Activated CD4-positive, alpha-beta T cell treated with anti-CD3 and anti-CD28 coated beads, Interleukin-2, amount 10 ng/mL, durations not matched to agents 24 days and 14 days (primary cell): ENCODE measurements at places on chromosomes 13 and 19. TPM values are rescaled to one million over a fixed set of nuclear protein-coding genes. Genes with fewer than 3 reads are reported as not detected.

SYT3 gene
- not detected in 2 replicates for total RNA-seq

GTPBP3 gene
- total RNA-seq, result 69.9 and 70.3 TPM in 2 replicates

ATP4B gene
- total RNA-seq, result not detected in 2 replicates

PALM gene
- total RNA-seq, result 0.24 TPM in 1 of 2 replicates, not detected in the other

KRTDAP gene
- not detected in 2 replicates for total RNA-seq

ZNF180 gene
- total RNA-seq, result 7.0 and 8.5 TPM in 2 replicates

CACNG7 gene
- total RNA-seq, result not detected in 2 replicates

RINL gene
- total RNA-seq, result 62.7 and 68.9 TPM in 2 replicates

ZNF546 gene
- 4.4 and 6.7 TPM in 2 replicates for total RNA-seq

FAM98C gene
- 25.3 and 30.4 TPM in 2 replicates for total RNA-seq

ZNF491 gene
- total RNA-seq, result 0.12 and 0.68 TPM in 2 replicates

PPP1R37 gene
- total RNA-seq, result 20.3 and 21.8 TPM in 2 replicates

- DNase-seq, result no peak
These were observed 13.0 kb upstream of the SPATA13 start for GRCh38 chr13:24147570-24147963.

- DNase-seq, result no peak
These were observed 42.7 kb downstream of the SERP2 start for GRCh38 chr13:44416301-44416700.

GRCh38 chr13:26785838-26786630 is 25.4 kb upstream of the GPR12 start:
- peak; percentile 83 for DNase-seq

GRCh38 chr19:38792250-38793111 is 3.5 kb downstream of the LGALS7B start:
- DNase-seq, result peak; percentile 76

- peak; percentile 83 for DNase-seq
These were observed 64.3 kb downstream of the CACNA1A start for GRCh38 chr19:13441810-13442512.

DNA sequence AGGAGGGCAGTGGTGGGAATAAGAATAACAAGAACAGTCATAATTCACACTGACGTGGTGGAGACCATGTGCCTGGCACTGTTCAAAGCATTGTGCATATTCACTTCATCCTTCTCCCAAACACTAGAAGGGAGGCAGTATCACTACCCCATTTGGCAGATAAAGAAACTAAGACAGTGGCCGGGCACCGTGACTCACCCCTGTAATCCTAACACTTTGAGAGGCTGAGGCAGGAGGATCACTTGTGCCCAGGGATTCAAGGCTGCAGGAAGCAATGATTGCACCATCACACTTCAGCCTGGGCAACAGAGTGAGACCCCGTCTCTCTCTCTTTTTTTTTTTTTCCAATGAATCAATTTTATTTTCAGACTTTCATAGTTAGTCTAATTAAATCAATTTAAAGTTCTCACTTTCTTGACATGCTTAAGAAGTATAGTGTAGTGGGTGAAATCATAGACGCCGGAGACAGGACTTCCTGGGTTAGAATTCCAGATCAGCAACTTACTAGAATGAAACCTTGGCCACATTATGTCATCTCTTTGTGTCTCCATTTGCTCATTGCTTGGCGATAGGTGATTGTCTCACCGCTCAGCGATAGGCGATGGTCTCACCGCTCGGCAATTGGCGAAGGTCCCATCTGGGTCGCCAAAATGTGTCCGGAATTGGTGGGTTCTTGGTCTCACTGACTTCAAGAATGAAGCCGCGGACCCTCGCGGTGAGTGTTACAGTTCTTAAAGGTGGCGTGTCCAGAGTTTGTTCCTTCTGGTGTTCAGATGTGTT is 5.3 kb upstream of the ATG4D start:
- DNase-seq, result no peak

DNA sequence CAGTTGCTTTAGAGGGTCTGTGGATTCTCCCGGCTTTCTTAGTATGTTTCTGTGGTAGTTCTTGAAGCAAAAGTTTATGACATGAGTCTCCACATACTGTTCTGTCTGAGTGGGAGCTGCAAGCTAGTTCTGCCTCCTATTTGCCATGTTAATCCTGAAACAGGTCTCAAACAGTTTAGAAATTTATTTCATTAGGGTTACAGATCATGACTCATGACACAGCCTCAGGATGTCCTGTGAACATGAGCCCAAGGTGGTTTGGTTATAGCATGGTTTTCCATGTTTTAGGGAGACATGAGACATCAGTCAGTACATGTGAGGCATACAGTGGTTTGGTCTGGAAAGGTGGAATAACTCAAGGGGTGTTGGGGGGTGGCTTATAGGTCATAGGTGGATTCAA is 77.5 kb downstream of the FNDC3A start:
- no peak for DNase-seq

DNA sequence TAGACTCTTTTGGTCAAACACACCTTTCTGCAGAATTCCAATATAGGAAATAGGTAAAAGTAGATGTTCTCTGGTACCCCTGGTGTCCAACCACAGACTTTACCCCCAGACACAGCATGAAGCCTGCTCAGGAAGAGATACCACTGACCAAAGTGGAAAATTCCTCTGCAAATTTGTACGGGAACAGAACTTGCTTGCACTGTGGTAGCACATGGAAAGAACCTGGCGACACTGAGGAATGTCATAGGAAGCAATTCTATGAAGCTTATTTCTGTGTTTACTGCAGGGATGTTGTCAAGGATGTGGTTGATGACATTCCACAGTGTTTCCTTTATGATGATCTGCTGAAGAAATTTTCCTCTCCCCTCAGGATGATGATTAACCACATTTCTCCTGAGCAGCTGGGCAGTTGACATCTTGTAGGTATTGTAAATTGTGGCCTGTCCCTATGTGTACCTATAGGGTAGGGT is 48.9 kb upstream of the TNFSF11 start:
- DNase-seq, result no peak

GRCh38 chr13:98285317-98285716 is 108.2 kb upstream of the RNF113B start:
- DNase-seq, result no peak

DNA sequence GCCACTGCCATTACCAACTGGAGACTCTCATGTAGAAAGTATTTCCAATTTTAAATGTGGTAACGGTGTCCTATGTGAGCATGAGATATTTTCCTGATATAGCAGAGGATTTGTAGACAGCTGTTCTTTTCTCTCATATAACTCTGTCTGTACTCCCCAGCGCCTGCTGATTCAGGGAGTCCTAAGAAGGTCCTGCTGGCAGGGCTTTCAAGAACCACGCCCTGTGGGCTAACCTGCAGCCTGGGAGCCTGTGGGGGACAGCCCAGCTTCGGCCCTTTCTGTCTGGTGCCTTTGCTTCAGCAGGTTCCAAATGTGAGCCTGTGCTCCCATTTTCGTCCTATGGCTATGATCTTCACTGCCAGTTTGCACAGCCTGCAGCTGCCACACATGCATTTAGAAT is 316.8 kb downstream of the ATP8A2 start:
- no peak for DNase-seq

DNA sequence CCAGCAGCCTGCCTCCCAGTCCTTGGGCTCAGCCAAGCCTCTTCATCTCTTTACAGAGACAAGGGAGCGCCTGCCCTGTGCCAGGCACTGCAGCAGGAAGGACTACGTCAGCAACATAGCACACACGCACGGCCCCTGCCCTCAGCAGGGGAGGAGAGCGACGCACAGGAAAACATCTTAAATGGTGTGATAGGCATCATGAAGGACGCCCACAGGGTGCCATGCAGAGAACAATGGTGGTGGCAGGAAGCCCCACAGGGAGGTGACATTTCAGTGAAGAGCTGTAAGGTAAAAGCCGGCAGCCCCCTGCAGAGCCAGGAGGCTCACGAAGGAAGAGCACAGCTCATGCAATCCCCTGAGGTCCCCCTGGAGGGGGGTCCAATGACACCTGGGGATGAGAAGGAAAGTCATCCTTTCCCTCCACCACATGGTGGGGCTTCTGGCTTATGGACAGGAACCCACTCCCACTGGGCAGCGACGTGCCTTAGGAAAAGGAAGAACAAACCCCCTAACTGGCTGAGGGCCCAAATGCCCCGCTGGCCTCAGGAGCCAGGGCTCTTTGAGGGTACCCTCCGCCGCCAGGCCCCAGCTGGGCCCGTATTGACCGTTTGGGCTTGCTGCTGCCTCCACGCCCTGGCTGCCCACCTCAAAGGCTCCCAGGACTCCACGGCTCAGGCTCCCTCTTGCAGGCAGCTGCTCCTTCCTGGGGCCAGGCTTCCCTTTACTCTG is 37.3 kb upstream of the C13orf42 start:
- DNase-seq, result no peak

DNA sequence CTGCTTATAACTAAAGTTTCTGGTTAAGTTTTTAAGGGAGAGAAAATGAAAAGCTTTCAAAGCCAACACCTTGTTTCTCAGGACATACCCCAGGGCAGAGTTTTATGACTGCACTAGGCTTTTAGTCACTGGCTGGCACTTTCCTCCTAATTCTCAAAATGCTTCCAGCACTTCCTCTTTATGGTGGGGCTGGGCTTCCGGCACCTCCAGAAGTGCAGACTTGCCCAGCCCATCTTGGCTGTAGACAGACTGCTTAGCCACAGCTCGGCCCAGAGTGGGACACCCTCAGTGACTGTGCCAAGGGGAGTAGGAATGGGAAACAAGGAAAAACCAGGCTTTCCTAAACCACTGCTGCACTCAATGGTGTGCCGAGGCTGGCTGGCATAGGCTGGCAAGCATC is 23.2 kb upstream of the GTF3A start:
- DNase-seq, result no peak

GRCh38 chr13:40082639-40083038 is 427.2 kb downstream of the COG6 start:
- DNase-seq, result no peak

- no peak for DNase-seq
These were observed 2.2 kb downstream of the CBY2 start for GRCh38 chr13:45704211-45704739.

DNA sequence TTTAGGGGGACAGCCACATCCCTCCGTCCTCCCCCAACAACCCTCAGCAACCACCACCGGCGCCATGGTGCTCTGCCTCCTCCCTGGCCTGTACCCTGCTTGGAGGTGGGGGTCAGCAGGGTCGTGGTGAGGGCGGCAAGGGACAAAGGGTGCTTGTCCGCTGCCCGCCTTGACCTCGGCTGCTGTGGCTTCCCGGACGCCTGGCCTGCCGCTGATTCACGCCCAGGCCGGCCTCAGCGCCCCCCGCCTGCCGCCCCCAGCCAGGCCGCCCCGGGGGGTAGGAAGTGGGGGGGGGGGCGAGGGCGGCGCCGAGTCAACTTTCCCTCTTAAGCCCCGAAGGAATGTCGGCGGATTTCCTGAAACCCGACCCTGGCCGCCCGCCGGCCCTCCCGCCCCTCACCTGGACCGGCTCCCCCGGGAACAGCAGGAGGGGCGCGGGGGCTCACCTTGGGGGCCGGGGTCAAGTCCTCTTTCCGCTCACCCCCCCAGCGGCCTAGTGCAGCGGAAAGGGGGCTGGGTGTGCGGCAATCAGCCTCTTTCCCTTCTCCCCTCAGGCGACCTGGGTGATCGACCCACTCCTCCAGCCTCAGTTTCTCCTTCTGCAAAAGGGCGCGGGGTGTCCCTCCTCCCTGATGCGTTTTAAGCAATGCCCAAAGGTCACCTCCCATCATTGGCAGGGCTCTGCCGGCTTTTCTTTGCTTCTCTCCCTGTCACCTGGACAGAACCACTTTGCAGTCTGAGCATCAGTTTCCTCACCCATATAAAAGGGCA is 1.9 kb upstream of the TMEM59L start:
- DNase-seq, result no peak

- DNase-seq, result no peak
These were observed 79.1 kb downstream of the ZNF254 start for GRCh38 chr19:24166055-24166454.

GRCh38 chr19:7533925-7534480 is 1.5 kb upstream of the PNPLA6 start:
- DNase-seq, result peak; percentile 95

GRCh38 chr13:98937911-98938381 is 39.9 kb downstream of the DOCK9 start:
- no peak for DNase-seq

DNA sequence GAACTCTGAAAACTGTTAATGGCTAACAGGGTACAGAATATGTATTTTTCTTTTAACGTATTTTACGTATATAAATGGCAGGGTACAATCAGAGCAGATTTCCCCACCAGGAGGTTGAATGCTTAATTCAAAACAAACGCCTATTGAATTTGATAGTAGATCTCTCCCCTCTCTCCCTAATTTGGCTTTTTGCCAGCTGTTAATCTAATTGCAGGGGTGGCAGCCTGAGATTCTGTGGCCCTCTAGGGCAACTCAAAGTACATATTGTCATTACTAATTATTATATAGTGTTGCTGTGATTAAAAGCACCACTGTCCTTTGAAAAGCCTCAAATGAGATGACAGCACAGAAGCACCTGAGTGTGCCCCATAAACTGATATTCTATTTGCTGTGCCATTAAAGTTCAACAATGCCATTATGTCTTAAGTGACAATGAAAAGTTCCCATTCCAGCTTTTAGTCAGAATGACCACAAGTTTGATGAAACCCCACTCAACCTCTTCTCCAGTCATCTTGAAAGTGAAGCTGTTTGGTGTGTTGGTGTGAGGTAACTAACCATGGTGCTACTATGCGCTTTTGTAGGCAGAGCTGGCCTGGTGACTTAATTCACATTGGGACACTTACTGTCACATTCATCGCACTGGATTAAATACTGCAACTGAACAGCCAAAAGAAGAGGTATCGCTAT is 351.4 kb downstream of the KCNRG start:
- DNase-seq, result peak; percentile 84

GRCh38 chr13:70188567-70188966 is 80.3 kb upstream of the KLHL1 start:
- no peak for DNase-seq

DNA sequence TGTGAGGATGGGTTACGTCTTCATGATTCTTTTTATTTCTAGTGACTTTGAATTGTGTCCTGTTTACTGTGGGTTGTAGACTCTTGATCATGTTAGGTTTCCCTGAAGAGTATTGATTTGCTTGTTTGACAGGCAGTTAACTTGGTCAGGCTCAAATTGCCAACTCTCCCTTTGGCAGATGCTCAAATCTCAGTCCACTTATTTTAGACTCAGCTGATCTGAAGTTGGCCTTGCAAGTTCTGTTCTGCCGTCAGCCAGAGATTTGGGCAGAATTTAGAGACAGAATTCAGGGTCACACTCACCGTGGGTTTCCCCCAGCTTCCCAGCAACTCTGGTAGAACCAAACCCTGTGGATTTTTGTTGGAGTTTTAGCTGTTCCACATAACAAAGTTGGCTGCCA is 71.6 kb upstream of the TEX29 start:
- no peak for DNase-seq

GRCh38 chr19:4389511-4390016 is 10.8 kb downstream of the SH3GL1 start:
- no peak for DNase-seq

- DNase-seq, result no peak
These were observed 68.2 kb downstream of the NHLRC3 start for GRCh38 chr13:39106216-39107005.
